Hematopoietic multipotent progenitor cell treated with erythropoietin and hydrocortisone succinate and interleukin-3 and kit ligand, for 8 days (in vitro differentiated cells): ENCODE measurements at places on chromosomes 7 and 10.

DNA sequence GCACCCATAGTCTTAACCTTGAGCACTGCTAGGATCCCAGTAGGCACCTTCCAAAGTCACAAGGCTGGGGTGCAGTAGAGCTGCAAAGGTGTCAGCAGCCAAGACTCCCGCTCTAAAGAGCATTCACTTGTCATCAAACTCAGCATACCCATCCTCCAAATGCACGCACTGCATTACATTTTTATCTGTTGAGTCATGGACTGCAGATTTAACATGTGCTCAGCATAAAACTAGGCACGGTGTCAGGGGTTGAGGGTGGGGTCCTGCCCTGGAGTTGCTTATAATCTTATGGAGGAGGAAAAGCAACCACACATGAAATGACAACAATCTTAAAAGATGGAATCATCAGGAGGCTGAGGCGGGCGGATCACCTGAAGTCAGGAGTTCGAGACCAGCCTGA, 102.6 kb downstream of the PARP12 start:
- DNase-seq, result no peak

- DNase-seq, result no peak
Measured at GRCh38 chr10:110818311-110819256, 53.1 kb upstream of the PDCD4 start.

DNA sequence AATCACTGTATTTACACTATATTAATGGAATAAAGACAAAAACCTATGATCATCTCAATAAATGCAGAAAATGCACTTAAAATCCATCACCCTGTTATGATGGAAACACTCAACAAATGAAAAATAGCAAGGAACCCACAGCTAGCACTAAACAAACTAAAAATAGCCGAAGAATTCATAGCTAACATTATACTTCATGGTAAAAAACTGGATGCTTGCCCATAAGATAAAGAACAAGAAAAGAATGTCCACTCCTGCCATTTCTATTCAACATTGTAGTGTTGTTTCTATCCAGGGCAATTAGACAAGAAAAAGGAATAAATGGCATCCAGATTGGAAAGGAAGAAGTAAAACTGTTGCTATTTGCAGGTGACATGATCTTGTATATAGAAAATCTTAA, 142.1 kb downstream of the STK31 start:
- no peak for DNase-seq

- no peak for DNase-seq
Measured at GRCh38 chr10:23291551-23292334, 52.9 kb downstream of the C10orf67 start.

- DNase-seq, result no peak
Measured at GRCh38 chr7:55131142-55131929, 112.5 kb downstream of the EGFR start.

DNA sequence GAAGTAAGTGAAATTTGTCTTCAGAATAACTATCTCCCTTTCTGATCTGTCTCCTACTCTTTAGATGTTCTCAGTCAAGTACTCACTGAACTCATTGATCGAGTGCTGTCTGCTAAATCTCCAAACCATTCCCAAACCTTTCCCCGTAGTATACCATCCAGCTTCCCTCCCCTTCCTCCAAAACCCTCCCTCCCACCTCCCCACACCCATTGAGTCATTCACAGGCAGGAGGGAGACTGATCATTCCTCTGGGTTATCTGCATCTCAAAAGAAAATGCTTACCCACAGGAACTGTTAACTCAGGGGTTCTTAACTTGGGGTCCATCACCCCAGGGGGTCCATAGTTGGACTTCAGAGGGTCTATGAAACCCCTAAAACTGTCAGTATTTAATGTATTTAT, 37.4 kb downstream of the GOT1 start:
- no peak for DNase-seq

DNA sequence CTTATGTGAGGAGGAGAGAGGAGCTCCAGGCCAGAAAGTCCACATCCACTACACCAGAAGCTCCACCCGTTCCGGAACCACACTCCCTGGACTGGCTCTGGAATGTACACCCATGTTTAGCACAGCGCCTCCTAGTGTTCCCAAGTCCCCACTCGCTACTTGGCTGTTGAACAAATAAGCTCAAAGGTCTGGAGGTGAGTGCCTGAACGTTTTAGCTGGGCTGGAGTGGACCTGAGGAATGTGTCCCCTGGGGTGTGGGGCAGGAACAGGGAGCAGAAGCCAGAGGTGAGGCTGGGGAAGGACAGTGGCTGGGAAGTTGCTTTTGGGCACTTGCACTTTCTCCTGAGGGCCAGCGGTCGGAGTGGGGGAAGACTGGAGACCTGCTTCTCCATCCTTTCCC, 164.1 kb upstream of the CDCA7L start:
- peak; percentile 50 for DNase-seq

DNA sequence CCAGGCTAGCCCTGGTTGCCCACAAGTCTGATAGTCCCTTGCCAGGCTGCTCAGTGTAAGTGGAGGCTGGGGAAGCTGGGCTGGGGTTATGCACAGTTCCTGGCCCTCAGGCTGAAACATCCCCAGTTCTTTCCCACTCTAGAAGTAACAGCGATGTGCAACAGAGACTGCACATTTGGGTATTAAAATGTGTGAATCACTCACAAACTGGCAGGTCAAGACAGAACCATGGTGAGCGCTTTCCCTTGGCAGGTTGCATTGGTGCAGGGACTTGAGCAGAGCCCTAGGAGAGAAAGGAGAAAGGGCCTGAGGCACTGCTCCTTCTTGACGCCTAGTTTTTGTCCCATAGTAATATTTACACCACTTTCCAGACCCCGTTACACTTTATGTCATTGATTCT, 56.1 kb upstream of the SLC35B4 start:
- no peak for DNase-seq

GRCh38 chr10:21727452-21728168, 193.6 kb downstream of the MLLT10 start:
- DNase-seq, result no peak

DNA sequence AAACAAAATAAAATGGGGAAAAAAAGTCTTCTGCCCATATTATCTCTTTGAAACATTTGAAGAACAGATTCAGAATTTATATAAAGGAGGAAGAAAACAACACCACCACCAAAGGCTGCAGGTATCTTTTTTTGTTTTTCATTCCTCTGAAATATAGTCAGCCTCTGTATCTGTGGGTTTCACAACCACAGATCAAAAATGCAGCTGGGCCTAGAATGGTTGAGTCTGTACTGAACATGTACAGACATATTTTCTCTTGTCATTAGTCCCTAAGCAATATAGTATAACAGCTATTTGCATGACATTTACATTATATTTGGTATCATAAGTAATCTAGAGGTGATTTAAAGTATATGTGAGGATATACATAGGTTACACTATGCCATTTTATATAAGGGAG, 559.7 kb upstream of the LRRN3 start:
- DNase-seq, result no peak

DNA sequence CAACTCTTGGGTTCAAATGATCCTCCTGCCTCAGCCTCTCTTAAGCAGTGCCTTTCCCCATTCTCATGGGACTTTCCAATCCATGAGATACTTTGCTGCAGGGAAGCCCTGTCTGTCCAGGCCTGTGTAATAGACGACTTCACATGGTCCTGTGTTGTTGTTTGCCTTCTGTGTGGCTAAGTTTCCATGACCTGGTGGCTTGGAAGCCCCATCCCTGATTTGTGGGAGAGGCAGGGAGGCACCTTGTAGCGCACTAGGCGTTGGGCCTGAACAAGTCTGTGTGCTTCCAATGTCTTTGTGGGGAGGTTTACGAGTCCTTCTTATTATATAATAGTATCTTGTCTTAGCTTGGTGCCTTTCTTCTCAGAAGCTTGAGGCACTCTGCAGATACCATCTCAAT, 49.1 kb downstream of the TCF7L2 start:
- no peak for DNase-seq

GRCh38 chr7:135147899-135148721, at the start of gene TMEM140:
Gene TMEM140, plus strand, starts transcription at chr7:135148072. Its CDS starts 16,370 bp downstream, at chr7:135164442.
- DNase-seq, result peak; percentile 69

DNA sequence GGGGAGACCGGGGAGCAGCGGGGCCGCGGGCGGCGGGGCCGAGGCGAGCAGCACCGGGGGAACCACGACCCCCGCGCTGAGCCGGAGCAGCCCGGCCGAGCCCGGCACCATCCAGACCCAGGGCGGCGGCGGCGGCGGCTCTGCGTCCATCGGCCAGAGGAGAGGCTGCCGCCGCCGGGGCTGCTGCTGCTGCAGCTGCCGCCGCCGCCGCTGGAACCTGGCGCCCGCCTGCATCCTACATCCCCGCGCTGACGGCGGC, 190 bp downstream of the TCERG1L start:
- no peak for DNase-seq

DNA sequence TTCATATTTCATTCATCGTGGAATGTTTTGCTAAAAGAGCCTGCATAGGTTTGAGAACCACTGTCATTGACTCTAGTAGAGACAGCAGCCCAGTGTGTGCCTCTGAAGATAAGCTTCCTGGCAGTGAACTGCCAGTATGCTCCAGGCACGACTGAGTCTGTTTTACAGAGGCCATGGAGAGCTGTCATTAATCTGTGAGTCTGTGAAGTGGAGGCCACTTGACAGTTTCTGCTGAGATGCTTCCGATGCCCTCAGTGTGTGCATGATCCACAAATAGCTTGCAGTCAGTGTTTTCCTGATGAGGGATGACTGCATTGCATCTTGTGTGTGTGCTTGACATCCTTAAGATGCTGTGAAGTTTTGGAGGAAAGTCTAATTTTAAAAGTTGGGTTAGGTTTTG, 162.2 kb downstream of the PFKFB3 start:
- DNase-seq, result no peak

GRCh38 chr10:57864765-57865680, 402.7 kb downstream of the IPMK start:
- DNase-seq, result no peak

DNA sequence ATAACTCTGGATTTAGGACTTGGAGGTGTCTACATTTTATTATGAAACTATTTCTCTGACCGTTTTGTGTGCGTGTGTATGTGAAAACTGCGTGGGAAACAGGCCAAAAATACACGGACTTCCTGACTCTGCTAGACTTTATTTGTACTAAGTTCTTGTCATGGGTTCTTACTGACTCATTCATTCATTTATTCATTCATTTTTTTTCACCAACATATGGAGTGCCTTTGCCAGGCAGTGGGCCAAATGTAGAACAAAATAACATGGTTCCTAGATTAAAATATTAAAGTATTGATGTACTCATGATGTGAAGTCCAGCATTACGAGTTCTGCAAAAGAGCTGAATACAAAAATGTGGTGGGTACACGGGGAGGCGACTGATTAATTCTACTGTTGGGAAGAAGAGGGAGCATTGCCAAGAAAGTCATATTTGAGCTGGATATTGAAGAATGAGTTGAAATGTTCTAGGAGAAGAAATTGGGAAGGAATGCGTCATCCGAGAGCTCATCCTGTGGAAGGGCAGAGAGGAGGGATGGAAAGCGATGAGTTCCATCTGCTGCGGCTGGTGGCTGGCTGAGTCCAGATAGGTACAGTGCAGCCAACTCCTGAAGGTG, 24.6 kb downstream of the CACNB2 start:
- DNase-seq, result no peak

DNA sequence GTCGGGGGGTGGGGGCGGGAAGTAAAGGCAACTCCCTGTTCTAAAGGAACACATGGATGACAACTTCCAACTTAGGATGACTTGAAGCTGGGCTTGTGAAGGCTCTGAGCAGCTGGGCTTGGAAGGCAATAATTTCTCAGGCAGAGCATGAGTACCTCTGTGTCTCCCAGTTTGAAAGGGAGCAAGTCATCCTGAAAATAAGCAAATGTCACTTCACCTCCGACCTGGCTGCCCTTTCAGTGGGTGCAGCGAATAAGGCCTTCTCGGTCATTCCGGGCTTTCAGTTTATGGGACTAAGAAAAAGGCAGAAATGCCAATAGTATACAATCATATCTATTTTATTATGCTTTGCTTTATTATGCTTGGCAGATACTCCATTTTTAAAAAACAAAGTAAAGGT, 15.3 kb upstream of the ADAMTS14 start:
- no peak for DNase-seq

DNA sequence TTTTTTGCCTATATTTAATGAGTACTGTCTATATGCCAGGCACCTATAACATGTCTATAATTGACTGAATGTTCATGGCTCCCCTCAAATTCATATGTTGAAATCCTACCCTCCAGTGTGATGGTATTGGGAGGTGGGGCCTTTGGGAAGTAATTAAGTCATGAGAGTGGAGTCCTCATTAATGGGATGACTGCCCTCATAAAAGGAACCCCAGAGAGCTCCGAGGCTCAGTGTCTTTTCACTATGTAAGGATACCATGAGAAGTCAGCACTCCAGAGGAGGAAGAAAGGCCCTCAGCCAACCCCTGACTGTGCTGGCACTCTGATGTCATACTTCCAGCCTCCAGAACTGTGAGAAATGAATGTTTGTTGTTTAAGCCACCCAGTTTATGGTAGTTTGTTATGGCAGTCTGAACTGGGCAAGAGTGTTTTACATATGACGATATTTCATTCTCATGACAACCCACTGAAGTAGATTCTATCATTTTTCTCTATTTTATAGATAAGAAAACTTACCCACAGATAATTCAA, 61.1 kb upstream of the PCGF5 start:
- no peak for DNase-seq

GRCh38 chr7:158885624-158886023, 29.3 kb downstream of the DYNC2I1 start:
- DNase-seq, result peak; percentile 59

DNA sequence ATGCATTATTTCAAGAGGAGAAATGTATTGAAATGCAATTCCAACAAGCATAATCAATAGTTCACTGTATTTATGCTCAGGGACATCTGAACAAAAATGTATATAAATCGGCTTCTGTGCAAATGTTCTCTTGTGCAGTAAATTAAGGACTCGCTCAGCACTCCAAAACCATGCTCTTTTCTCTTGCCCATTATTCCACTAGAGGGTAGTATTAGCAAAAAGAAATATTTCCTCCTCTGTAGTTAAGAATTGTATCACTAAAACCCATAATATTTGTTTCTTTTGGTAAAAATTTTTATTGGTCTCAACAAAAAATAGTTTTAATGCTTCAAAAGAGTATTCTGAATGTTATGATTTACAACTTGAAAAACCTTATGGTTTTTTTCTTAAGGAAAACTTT, 803.1 kb downstream of the PCDH15 start:
- DNase-seq, result peak; percentile 1

- peak; percentile 62 for DNase-seq
Measured at GRCh38 chr10:3668276-3668965, 116.6 kb downstream of the KLF6 start.

DNA sequence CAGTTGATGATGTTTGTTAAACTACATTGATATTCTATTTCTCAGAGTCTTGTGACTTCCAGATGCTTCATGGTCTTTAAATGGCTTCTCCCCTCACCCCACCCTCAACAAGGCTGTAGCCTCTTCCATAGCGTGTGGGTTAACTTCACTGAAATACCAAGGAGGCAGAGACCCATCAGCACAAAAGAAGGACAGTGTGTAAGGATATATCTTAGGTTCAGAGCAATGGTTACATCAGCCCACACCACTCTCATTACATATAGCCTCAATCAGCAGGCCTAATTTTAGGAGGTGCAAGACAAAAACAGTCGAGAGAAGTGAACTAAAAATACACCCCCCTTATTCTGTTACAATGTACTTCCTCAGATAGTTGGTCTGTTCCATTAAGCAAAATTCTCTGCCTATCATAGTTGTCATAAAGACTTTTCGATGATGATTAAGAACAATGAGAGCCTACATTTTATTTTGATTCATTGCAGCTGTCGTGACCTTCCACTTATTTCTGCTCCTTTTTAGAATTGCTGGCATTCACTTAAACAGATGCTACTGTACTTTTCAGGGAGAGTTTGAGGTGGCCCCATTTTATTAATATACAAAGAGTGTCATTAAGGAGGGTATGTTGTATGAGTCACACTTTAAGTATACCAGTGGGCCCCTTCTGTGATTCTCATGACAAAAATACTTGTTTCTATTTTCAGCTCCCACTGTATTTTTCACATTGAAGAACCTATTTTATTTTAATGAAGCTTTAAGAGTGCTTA, 52.1 kb downstream of the WIPF3 start:
- no peak for DNase-seq
